Hepatocyte (in vitro differentiated cells): ENCODE measurements at places on chromosomes 6 and 20. TPM values are rescaled to one million over a fixed set of nuclear protein-coding genes. Genes with fewer than 3 reads are reported as not detected.

DNA sequence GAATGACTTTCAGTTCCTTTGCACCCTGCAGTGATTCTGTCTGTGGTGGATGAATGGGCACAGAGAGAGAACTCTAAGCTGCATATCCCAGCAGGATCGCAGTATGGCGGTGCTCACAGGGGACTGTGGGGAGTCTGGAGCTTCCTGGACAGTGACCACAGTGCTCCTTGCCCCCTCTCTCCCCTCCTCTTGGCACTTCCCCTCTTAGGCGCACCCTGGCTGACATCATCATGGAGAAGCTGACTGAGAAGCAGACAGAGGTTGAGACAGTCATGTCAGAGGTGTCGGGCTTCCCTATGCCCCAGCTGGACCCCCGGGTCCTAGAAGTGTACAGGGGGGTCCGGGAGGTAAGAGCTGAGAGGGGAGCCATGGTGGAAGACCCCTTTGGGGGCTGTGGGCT is 8.6 kb downstream of the BYSL start:
- no peak overlapping the region for H3K27ac ChIP-seq
- H3K4me3 ChIP-seq: no peak overlapping the region
- DNase-seq: no peak
- H3K36me3 ChIP-seq: no peaks in the 10 kb centered on the region

- DNase-seq: no peak
- no peak overlapping the region for H3K27ac ChIP-seq
- no peaks in the 10 kb centered on the region for H3K27me3 ChIP-seq
- H3K4me1 ChIP-seq: no peaks in the 10 kb centered on the region
- no peaks in the 10 kb centered on the region for H3K36me3 ChIP-seq
Measured at GRCh38 chr20:59731376-59731775, 127.0 kb downstream of the PHACTR3 start.

DNA sequence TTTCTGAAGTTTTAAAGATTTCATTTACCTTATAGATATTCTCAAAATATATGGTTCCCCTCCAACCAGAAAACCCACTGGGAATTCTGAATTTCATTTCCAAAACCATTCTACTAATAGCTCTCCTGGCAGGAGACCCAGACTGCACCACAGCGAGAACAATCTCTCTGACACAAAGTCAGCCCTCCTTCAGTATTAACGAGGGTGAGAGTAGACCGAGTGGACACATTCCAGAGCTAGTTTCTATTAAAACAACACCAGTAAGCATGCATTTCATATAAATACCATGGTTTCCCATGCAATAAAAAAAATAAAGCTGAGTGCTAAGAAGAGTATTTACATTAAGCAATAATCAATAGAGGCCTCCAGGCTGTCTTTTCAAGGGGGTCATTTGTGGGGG is 899.6 kb upstream of the SLC35B3 start:
- no peak for DNase-seq
- H3K4me3 ChIP-seq: no peak overlapping the region
- no peaks in the 10 kb centered on the region for H3K36me3 ChIP-seq

GRCh38 chr6:142361345-142361744 is 59.5 kb downstream of the ADGRG6 start:
- DNase-seq: no peak
- H3K27ac ChIP-seq: peak overlapping the region; percentile 74
- H3K27me3 ChIP-seq: no peaks in the 10 kb centered on the region
- H3K4me1 ChIP-seq: peaks cover 20% of the 10 kb centered on the region
- no peaks in the 10 kb centered on the region for H3K36me3 ChIP-seq

- H3K36me3 ChIP-seq: no peaks in the 10 kb centered on the region
- H3K4me1 ChIP-seq: no peaks in the 10 kb centered on the region
- no peak overlapping the region for H3K4me3 ChIP-seq
Measured at GRCh38 chr20:19908576-19908975, 108.6 kb upstream of the NAA20 start.

DNA sequence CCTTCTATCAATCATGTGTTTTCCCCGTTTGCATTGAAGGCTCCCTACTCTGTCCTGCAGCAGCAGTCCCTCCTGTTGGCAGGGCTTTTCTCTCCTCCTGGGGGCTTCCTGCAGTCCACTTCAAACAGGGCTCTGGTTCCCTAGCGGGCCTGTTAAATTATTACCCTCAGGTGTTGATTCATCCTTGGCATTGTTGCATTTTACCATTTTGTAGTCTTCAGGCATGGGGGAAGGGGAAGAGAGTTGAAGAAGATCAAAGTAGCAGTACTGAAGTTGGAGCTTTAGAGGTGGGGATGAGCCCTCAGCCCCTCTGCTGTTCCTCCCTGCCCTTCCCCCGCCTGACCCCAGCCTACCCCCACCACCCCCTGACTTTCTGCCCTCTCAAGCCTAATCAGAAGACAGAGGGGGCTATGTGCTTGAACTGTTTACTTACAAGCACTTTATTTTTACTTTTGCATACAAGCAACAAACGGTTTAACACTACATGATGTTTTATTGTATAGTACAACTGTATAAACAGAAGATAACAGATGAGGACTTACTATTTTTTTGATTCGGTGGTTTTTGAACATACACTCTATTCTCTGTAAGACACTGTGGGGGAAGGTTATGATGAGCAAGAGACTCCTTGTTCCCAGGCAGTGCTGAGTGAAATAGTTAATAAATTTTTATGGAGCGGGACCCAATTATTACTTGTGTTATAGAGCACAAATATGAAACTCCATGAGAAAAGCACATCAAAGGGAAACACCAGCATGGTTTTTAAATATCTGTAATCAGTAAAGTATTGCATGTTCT is 169.7 kb downstream of the EYA4 start:
- DNase-seq: no peak
- no peak overlapping the region for H3K27ac ChIP-seq
- no peak overlapping the region for H3K4me3 ChIP-seq
- H3K27me3 ChIP-seq: no peaks in the 10 kb centered on the region

DNA sequence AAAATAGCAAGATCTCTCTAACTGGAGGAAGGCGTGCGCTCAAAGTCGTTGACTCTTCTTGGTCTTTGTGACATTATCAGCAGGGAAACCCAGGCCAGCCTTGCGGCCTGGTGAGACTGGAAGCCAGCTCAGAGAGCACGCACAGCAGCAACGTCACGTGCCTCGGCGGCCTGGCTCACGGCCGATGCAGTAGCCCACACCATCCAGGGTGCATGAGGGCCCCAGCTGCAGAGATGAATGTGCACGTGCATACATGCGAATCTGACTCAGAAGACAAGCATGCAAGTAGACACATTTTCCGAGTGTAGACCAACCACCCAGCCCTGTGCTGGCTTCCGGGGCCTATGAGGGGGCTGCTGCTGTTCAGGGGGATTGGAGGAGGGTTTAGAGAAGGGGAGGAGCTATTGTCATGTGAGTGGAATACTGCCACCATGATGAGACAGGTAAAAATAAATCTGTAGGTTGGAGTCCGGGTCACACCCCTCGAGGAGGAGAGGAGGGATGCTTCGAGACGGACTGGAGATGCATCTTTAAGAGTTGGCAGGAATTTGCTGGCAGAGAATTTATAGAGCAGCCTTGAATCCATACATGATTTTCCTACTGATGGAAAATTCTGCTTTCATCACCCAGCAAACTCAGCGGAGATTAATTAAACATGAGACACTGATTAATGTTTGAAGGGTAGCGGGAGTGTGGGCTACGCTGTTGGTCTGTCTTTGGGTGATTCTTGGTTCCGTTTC is 388.2 kb downstream of the CDH4 start:
- no peak overlapping the region for H3K27ac ChIP-seq
- H3K4me3 ChIP-seq: no peak overlapping the region
- H3K4me1 ChIP-seq: no peaks in the 10 kb centered on the region

- peaks cover 1% of the 10 kb centered on the region for H3K27me3 ChIP-seq
- H3K36me3 ChIP-seq: no peaks in the 10 kb centered on the region
- no peaks in the 10 kb centered on the region for H3K4me1 ChIP-seq
- H3K4me3 ChIP-seq: no peak overlapping the region
- no peak for DNase-seq
Measured at GRCh38 chr6:37576336-37576737, 76.6 kb upstream of the CCDC167 start.

DNA sequence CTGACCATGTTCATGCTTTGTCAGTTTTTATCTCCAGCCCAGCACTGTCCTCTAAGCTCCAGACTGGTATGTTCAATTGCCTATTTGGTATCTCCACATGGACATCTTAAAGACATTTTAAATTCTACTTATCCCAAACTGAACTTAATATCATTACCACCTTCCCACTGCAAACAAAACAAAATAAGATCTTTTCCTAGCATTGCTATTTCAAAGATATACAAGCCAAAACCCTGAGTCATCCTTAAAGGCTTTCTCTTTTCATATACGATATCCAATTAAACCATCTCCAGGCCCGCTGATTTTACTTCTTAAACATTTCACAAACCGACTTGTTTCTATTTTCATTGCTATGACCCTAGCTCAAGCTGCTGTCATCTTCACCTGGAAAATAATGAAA is 35.1 kb upstream of the HS3ST5 start:
- H3K27me3 ChIP-seq: no peaks in the 10 kb centered on the region
- H3K27ac ChIP-seq: no peak overlapping the region
- peaks cover 4% of the 10 kb centered on the region for H3K4me1 ChIP-seq
- no peak overlapping the region for H3K4me3 ChIP-seq
- no peak for DNase-seq
- no peaks in the 10 kb centered on the region for H3K36me3 ChIP-seq

DNA sequence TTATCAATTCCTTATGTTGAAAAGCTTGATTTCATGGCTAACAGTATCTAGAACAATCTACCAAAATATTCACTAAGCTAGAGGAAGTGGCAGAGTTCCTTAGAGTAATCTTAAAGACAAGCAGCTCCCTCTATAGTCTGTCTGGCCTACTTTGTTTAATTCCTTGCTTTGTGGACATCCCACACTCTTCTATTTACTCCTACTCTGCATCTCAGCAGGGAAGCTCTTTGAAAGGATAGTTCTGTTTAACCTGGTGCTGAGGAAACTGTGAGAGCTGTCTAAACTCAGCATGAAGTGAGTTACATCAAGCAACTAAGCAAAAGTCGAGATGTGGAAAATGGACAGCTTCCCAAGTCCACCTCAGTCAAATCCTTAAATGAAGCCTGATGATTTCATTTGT is 4.3 kb downstream of the REV3L start:
- no peak overlapping the region for H3K27ac ChIP-seq
- no peak overlapping the region for H3K4me3 ChIP-seq
- H3K27me3 ChIP-seq: no peaks in the 10 kb centered on the region
- peak; percentile 40 for DNase-seq
- no peaks in the 10 kb centered on the region for H3K36me3 ChIP-seq

- H3K36me3 ChIP-seq: peaks cover 5% of the 10 kb centered on the region
- no peaks in the 10 kb centered on the region for H3K27me3 ChIP-seq
- peaks cover 70% of the 10 kb centered on the region for H3K4me1 ChIP-seq
- no peak overlapping the region for H3K4me3 ChIP-seq
Measured at GRCh38 chr20:31709939-31710338, 12.7 kb downstream of the BCL2L1 start.

- H3K36me3 ChIP-seq: no peaks in the 10 kb centered on the region
- H3K27me3 ChIP-seq: no peaks in the 10 kb centered on the region
- peaks cover 10% of the 10 kb centered on the region for H3K4me1 ChIP-seq
- DNase-seq: no peak
- no peak overlapping the region for H3K27ac ChIP-seq
Measured at GRCh38 chr6:15960740-15961634, 167.9 kb upstream of the MYLIP start.

DNA sequence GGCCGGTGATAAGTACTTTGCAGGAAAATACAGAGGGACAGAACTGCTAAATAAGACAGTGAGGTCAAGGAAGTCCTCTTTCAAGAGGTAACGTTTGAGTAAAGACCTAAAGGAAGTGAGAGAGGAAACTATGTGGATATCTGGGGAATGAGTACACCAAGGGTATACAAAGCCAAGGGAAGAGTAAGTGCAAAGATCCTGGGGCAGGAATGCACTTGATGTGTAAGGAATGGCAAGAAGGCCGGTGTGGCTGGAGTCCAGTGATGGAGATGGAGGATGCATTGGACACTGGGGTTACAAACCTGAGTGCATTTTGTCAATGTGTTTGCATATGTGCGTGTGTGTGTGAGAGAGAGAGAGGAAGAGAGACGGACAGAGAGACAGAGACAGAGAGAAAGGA is 32.1 kb upstream of the TGM2 start:
- H3K36me3 ChIP-seq: no peaks in the 10 kb centered on the region
- H3K27ac ChIP-seq: peak overlapping the region; percentile 18
- H3K27me3 ChIP-seq: no peaks in the 10 kb centered on the region
- DNase-seq: no peak

DNA sequence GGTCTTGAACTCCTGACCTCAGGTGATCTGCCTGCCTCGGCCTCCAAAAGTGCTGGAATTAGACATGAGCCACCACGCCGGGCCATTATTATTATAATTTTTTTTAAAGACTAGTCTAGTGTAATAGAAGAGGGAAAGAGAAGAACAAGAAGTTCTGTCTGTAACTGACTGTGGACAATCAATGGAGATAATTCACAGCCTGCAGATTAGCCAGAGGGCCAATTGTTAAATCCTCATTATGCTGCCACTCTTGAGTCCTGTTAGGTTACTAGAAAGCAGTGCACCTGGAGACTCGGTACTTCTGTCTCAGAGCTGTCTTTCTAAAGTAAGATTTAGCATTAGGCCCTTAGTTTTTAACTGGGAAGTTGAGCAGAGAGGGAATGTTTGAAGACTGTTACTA is 37.5 kb downstream of the CARMIL1 start:
- no peak overlapping the region for H3K27ac ChIP-seq
- H3K4me1 ChIP-seq: peaks cover 50% of the 10 kb centered on the region
- DNase-seq: no peak
- H3K4me3 ChIP-seq: no peak overlapping the region
- H3K36me3 ChIP-seq: no peaks in the 10 kb centered on the region
- no peaks in the 10 kb centered on the region for H3K27me3 ChIP-seq

- no peaks in the 10 kb centered on the region for H3K4me1 ChIP-seq
- DNase-seq: no peak
- no peak overlapping the region for H3K4me3 ChIP-seq
- no peaks in the 10 kb centered on the region for H3K27me3 ChIP-seq
- H3K27ac ChIP-seq: no peak overlapping the region
- H3K36me3 ChIP-seq: no peaks in the 10 kb centered on the region
Measured at GRCh38 chr20:60007464-60007863, 49.2 kb downstream of the CDH26 start.

GRCh38 chr6:4398791-4399190 is 263.4 kb upstream of the ECI2 start:
- no peak for DNase-seq
- H3K4me3 ChIP-seq: no peak overlapping the region
- H3K27ac ChIP-seq: no peak overlapping the region
- peaks cover 5% of the 10 kb centered on the region for H3K4me1 ChIP-seq
- H3K36me3 ChIP-seq: no peaks in the 10 kb centered on the region
- no peaks in the 10 kb centered on the region for H3K27me3 ChIP-seq

GRCh38 chr20:34768096-34768495 is 57.4 kb downstream of the NCOA6 start:
- H3K4me1 ChIP-seq: no peaks in the 10 kb centered on the region
- no peaks in the 10 kb centered on the region for H3K27me3 ChIP-seq
- no peaks in the 10 kb centered on the region for H3K36me3 ChIP-seq
- no peak overlapping the region for H3K4me3 ChIP-seq

GRCh38 chr6:37972994-37973757 is 153.6 kb downstream of the ZFAND3 start:
- no peak overlapping the region for H3K27ac ChIP-seq
- DNase-seq: no peak
- H3K36me3 ChIP-seq: no peaks in the 10 kb centered on the region
- H3K4me3 ChIP-seq: no peak overlapping the region
- no peaks in the 10 kb centered on the region for H3K4me1 ChIP-seq

GPR6 gene
- not detected in 2 replicates for total RNA-seq

IRF4 gene
- 0.23 and 0.44 TPM in 2 replicates for total RNA-seq

RAET1L gene
- not detected in 2 replicates for total RNA-seq

PACSIN1 gene
- total RNA-seq: 0.37 TPM in 1 of 2 replicates, not detected in the other

XKR7 gene
- total RNA-seq: 0.12 and 0.37 TPM in 2 replicates

FOXS1 gene
- total RNA-seq: 0.64 and 0.87 TPM in 2 replicates

GMNN gene
- total RNA-seq: 66.8 and 73.1 TPM in 2 replicates

RBBP8NL gene
- total RNA-seq: 4.1 and 5.7 TPM in 2 replicates

PPP1R16B gene
- 0.33 and 0.40 TPM in 2 replicates for total RNA-seq

GLP1R gene
- 0.30 and 0.52 TPM in 2 replicates for total RNA-seq

LGSN gene
- total RNA-seq: 4.1 and 6.1 TPM in 2 replicates
